ENCODE measurements at places on chromosomes 1 and 21. TPM values are rescaled to one million over a fixed set of nuclear protein-coding genes. Genes with fewer than 3 reads are reported as not detected.
A peak's percentile ranks its signal among the peaks of the same experiment; 100 is the strongest.

DNA sequence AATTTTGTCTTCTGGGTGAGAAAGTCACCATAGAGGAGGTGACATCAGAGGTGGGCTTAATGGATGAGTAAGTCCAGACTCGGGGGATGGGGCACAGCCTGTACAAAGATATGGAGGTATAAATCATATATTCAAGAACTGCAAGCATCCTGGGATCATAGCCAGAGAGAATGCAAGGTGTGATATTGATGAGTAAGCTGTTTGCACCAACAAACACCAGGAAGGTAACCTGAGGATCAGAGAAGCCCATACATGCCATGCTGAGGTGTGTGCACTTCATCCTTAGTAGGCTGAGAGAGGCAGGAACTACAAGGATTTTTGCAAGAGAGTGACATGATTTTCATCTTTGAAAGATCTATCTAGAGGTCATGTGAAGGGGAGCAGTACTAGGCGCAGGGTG, 306.4 kb downstream of the HHAT start:
- DNase-seq = no peak

DNA sequence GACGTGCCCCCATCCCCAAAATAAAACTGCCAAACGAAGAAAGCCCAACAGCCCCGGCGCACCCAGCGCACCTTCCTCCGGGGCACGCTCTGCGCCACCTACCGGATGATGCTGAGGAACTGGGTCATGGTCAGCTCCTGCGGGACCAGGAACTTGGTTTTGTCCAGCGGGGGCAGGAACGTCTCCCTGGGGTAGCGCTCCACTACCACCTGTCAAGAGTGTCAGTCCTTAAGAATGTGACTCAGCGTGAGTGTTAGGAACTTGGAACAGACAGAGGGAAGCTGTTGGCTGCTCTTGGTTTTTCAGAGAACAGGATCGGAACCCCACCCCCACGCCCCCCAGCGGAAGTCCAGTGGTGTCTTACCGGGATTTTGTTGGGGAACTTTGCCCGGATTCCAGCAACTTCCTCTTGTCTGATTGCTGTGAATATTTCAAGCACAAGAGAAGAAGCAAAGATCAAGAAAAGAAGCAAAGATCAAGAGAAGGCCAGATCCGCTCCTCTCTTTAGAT, 431 bp downstream of the MAP1LC3C start:
- DNase-seq = peak; percentile 94

DNA sequence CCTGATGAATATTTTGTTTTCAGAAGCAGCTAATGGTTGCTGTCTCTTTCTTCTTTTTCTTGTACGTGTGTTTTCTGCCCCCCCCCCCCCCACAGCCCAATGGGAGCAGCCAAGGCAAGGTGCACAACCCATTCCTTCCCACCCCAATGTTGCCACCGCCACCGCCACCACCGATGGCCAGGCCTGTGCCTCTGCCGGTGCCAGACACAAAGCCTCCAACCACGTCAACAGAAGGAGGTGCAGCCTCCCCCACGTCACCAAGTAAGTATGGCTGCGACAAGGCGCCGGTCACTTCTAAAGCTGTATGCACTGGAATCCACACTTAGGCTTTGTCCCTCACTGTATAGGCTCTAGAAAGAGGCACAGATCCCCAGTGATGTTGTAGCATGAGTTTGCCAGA, 318.5 kb downstream of the TM2D1 start:
- DNase-seq = no peak

DNA sequence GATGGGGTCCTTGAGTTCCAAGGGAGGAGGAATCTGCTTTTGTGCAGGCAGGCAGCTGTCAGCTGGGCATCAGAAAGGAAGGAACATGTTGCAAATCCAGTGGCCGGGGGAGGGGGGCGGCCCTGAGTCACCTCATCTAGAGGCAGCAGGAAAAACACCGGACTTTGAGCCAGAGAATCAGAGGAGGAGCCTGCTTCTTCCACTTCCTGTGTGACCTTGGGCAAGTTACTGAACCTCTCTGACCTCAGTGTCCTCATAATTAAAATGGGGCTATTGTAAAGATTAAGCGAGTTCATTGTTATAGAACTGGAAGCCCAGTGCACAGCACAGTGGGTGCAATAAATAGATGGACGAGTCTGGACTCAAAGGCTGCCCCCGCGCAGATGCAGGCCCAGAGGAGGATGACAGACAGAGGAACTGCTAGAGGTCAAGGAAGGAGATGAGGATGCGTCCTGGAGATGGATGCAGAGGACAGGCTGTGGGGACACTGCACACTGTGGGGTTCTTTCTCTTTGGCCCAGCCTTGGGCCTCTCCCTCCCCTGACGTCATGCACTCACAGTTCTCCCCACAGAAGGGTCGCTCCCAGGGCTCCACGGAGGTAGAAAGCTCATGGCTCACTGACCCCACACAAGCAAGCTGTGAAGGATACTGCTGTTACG, 714.3 kb downstream of the MATN1 start:
- DNase-seq = peak; percentile 61

Gene SLC25A34
- total RNA-seq = not detected

GRCh38 chr1:64122588-64122987, 80.8 kb upstream of the UBE2U start:
- no peak for DNase-seq
